ENCODE measurements at places on chromosomes 5 and 9. TPM values are rescaled to one million over a fixed set of nuclear protein-coding genes. Genes with fewer than 3 reads are reported as not detected.

Gene MRPL22
- polyA plus RNA-seq = 42.4 TPM

Gene ENTREP1
- polyA plus RNA-seq = 7.2 TPM

Gene SV2C
- 0.56 TPM for polyA plus RNA-seq

DNA sequence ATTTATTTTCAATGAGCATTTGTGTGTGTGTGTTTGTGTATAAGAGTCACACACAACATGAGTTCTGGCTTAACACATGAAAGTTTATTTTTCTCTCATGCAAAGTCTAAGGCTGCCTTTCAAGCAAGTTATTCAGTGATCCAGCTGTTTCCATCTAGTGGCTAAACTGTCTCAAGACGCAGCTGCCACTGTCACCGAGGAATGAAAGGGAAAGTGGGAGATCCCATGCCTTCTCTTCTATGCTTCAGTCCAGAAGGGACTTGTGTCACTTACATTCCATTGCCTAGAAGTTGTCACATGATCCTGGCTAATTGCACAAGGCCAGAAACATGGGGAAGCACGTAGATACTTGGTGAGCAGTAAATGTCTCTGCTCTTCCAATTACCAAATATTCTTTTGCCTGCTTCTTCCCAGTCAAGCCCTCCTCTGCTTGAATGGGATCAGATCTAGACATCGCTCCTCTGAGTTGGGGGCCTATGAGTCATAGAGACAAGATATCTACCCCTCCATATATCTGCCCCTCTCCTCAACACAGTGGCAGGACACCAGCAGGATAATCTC is 30.4 kb upstream of the SLIT3 start:
- no peak for DNase-seq

- DNase-seq = no peak
Measured at GRCh38 chr5:14735944-14736343, 71.4 kb downstream of the OTULIN start.

DNA sequence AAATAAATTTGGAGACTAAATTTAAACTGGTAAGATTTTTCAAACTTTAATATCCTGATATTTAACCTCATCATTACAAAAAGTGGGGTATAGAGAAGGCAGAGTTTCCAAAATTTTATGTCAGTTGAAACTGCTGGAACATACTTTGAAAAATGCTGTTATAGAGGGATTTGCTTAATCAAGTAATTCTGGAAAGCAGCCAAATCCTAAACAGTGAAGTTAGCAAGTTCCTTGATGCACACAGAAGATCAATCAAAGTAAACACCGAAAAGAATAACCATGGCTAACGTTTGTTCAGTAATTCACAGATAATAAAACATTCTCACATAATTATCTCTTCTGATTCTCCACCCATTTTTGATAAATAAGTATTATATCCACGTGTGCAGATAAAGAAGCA is 8.1 kb upstream of the PRR16 start:
- no peak for DNase-seq

Measured in urinary bladder (tissue), 4 donors.